ENCODE measurements at places on chromosomes 2 and 18.
A peak's percentile ranks its signal among the peaks of the same experiment; 100 is the strongest.

GRCh38 chr2:60481257-60481656 lies 72.2 kb downstream of the BCL11A start:
- DNase-seq: no peak

DNA sequence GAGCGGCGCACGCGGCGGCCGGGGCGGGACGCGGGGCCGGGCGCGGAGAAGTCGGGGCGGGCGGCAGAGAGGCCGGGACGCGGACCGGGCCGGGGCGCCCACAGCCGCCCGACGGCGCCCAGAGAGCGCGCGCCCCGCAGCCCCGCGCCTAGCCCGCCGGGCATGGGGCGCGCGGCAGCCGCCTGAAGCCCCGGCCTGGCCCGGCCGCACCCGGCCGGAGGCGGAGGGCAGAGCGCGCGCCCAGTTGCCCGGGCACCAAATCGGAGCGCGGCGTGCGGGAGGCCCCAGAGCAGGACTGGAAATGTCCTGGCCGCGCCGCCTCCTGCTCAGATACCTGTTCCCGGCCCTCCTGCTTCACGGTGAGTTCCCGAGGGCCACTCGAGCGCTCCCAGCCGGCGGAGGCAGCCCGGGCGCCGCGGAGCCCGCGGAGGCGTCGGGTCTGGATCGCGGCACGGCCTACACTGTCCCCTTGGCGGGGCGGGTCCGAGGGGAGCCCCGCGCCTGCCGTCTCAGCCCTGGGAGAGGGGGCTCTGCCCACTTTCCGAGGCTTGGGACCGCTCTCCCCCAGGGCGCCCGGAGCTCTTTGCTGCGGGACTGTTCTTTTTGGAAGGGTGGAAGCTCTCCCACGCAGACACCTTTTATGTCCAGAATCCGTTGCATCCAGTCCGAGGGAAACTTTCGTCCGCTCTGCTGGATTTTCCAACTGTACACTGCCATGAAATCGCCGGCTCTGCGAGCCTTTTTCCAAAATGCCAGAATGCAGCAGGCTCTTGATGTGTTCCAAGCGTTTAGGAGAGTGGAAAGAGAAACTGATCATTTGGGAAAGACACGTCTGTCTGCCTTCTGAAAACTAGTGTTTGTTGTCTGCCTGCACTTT lies 484 bp downstream of the APCDD1 start:
- no peak for DNase-seq

DNA sequence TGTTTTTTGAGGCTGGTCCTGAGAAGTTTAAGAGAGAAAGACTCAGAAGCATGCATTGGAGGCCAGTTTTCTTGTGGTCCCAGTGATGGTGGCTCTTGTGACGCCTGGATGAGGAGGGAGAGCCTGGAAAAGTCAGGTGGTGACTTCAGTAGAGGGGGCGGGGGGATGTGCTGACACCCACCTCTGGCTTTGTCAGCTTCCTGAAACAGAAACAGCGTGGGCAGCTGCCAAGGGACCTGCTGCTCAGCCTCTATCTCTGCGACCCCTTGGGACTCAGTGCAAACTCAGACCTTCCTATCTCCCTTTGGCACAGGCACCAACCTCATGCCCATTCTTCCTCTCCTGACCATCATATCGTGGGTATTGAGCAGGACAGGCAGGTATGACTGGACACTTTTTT lies 6.4 kb downstream of the TGFBRAP1 start:
- DNase-seq: no peak

- DNase-seq: no peak
Measured at GRCh38 chr2:71575966-71576365, 122.6 kb downstream of the DYSF start.

DNA sequence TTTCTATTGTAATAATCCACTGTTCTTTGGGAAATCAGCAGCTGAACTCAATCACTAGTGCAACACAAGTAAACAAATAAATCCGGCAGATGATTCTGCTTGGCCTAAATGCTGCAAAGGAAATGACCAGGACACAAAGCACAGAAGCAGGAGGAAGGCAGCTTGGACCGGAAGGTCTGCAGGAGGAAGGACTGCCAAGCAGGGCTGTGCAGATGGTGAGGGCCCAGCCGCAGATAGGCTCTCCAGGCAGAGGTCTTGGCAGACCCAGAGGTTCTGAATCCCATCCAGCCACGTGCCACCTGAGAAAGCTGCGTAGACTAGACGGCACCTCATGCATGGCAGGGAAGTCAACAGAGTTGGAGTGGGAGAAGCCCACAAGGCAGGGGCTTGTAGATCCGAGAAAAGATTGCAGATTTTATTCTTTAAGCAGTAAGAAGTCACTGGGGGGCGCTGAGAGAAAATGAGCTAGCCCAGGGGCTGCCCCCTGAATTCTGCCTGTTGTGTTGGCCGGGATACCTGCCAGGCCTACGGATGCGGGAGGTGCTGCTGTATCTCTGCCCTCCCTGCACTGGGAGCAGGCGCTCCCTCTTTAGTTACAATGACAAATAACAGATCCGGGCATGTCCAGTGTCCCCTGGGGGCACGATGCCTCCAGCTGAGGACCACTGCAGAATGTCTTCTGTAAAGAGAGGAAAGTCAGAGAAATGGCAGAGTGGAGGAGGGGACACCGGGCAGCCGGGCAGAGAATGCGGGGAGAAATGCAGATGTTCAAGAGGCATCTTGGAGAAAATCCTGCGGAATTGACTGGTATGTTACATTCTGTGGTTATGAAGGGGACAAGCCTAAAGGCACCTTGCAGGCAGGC lies 153.5 kb downstream of the PXDN start:
- no peak for DNase-seq

DNA sequence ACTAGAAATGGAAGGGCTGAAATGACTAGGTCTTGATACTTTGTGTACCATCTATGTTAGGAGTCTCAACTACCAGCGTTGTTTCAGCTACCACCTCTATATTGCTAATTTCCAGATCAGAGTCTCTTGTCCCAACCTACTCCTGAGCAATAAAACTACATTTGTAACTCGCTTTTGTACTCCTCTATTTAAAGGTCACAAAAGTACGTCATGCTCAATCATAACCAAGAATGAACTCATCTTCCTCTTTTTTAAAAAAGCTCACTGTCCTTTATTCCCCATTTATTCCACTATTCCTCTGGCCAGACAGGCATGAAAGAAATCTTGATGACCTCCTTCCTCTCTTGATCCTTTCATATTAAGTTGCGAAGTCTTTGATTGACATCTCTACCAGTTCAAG lies 11.2 kb upstream of the MATN3 start:
- no peak for DNase-seq

DNA sequence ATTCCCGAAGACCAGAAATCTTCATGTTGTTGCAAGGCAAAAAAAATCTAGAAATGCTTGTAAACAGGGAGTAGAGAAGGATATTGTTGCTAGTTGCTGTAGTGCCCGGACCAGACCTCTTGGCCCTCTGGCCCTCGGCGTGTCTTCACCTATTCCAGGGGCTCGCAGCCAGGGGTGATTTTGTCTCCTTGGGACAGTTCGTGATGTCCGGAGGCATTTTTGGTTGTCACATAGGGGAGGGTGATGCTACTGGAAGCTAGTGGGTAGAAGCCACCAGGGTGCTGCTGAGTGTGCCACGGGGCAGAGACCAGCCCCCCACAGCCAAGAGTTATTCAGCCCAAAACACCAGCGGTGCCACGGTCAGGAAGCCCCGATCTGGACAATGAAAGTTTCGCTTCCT lies 230.7 kb downstream of the GBX2 start:
- DNase-seq: no peak

- no peak for DNase-seq
Measured at GRCh38 chr2:186927867-186928191, 78.9 kb upstream of the ZSWIM2 start.

DNA sequence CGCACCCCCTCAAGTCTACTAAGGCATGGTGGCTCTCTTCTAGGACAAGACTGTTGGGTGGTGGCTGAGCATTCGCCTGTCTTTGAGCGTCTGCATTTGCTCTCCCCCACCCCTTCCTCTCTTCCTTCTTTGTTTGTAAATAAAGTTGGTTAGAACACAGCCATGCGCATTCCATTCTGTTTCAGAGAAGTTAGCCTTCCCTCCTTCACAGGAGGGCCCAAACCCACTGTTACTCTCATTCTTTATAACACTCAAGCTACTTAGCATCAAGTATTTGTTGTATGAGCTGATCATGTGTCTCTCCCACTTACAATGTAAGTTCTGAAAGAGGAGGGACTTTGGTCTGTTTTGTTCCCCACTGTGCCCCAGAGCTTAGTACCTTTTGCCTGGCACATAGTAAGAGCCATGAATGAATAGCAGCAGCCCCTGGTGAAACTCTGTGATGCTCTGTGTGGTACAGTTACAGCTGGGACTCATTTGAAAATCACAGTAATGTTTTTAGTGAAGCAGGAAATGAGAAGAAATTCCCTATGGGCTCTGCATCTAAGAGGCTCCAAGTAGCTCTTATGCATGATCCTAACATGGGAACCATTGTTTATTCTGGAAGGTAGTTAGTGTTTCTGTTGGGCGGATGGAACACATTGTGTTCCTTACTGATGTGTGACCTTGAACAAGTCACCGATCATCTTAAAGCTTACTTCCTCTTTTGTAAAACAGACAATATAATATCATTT lies 7.7 kb downstream of the MGAT5 start:
- peak; percentile 60 for DNase-seq

- DNase-seq: no peak
Measured at GRCh38 chr2:229261599-229261998, 9.5 kb downstream of the PID1 start.

DNA sequence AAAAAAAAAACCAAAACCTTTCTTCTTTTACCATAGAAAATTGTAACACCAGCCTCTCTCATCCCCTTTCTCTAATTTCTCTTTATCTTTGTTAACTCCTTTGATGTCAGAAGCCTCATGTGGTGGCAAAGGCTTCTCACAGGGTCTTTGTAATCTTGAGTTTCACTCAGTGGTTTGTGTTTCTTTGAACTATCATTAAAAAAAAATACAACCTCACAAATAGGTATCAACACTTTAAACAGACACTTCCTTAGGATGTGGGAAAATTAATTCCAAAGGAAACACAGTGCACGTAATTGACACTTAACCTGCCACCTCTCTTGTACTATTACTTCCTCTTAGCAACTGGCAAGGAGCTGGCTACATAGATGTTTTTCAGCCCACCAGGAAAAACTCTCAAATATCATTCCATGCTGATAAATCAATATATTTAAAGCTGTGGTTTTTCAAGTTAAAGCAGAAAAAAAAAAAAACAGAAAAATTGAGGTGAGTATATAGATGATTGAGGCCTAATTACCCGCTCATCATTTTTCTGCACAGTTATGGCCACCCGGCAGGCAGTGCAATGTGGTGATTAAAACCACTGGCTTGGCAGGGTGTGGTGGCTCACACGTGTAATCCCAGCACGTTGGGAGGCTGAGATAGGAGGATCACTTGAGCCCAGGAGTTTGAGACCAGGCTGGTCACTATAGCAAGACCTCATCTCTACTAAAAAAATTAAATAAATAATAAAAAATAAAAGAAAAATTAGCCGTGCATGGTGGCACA lies 193.5 kb downstream of the MYO3B start:
- DNase-seq: no peak

- DNase-seq: peak; percentile 84
Measured at GRCh38 chr2:46269001-46269400, 28.2 kb upstream of the EPAS1 start.

DNA sequence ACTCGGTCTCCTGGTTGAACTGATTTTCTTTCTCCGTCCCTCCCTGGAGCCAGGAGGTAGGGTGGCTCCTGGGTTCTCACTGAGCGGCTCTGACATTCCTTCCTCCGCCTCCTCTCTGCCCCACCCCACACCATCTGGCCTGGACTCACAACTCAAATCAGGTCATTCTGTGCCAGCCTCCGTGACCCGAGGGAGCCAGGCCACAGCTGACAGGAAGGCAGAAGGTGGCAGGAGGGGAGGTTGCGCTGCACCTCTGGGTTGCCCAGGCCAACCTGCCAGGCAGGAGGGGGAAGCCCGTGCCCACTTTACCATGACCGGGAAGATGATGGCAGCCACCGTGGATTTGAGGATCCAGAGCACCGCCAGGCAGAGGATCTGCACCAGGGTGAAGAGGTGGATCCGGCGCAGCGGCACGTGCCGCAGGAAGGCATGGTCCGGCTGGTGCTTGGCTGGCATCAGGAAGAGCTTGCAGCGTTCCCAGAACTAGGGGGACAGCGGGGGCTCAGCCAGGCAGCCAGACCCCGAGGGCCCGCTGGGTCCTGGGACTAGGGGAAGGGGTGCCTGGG lies 28.3 kb downstream of the MTHFD2 start:
- no peak for DNase-seq

DNA sequence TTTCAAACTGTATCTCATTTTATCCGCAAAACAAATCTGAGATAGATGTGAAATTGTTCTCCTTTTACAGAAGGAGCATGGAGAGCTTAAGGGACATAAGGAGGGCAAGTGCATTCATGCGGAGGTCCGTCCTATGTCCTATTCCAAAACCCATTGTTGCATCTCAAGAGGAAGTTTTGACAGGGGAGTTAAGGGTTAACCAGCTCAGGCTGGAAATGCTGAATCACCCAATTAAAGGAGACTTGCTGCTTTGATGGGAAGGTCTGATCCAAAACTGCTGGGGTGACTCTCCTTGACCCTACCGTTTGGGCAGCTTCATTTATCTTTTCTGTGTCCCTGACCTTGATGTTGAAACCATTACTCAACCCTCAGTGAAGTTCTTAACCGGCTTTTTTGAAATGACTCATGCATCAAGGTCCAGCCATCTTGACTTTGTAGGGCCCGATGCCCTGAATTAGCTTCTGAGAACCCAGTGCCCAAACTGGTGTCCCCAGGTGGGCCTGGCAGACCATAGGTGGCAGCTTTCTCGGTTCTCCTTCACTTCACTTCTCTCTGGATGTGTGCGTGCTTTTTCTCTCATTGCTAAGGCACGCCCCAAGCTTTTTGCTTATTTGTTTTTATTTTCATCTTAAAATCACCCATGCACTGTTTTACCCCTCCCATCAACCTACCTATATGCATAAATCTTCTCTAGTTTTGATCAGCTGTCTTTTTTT lies 15.9 kb upstream of the TXNDC2 start:
- DNase-seq: peak; percentile 80

DNA sequence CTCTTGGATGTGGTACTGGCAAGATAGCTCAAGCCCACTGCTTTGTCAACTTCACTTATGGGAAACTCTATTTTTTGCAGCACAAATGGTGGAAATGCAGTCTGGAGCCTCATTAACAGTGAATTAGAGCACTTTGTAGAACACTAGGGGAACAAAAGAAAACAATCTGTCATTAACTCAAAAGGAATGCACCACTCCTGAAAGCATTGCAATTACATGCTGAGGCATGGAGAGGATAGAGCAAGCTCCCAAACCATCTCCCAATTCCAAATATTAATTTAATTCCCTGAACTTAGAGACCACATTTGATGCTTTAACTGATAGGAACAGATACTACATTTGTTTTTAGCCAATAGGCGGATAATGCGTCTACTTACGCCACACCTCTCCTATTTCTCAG lies 32.8 kb upstream of the TANC1 start:
- DNase-seq: no peak
